ENCODE measurements at places on chromosomes 13 and 19.

DNA sequence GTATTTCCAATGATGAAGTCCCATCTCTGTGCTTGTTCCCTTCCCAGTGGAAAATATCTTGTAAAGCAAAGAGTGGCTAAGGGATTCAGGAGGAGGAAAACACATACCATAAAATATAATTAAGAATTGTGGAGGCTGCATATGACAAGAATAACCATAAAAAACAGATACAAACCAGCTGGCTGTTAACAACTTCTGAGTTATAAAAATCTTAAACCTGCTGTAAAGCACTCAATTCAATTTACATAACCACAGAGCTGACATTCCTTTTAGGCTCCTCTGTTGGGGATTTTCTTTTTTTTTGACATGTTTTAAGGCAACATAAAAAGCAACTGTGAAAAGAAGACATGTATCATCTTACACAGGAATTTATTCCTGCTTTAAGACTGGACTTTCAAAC lies 207.6 kb downstream of the DACH1 start:
- DNase-seq, result peak; percentile 32

DNA sequence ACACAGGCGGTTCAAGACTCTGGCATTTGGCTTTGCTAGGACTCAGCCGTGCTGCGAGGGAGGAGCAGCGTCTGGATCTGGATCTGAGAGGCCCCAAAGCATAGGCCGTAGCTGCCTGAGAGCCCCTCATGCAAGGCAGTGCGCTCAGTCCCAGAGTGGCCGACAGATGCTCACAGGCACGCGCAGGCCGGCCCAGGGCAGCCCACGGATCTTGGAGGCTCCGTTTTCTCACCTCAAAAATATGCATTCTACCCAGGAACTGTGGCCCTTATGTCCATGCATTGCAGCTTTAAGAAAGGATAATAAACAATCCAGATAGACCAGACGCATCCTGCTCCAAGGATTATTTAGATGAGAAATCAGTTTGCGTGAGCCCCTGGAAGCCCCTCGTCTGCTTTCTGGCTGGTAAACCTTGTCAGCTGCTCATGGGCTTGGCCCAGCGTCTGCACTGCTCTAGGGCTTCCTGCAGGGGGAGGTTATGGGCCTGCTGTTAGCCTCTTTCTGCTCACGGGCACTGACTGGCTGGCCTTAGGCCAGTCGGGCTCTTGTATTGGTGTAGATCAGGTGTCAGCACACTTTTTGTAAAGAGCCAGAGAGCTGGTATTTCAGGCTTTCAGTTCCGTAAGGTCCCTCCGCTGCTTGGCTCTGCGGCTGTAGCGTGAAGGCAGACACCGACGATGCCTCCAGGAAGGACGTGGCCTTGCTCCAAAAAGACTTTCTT lies 24.2 kb downstream of the TEX29 start:
- peak; percentile 38 for DNase-seq

DNA sequence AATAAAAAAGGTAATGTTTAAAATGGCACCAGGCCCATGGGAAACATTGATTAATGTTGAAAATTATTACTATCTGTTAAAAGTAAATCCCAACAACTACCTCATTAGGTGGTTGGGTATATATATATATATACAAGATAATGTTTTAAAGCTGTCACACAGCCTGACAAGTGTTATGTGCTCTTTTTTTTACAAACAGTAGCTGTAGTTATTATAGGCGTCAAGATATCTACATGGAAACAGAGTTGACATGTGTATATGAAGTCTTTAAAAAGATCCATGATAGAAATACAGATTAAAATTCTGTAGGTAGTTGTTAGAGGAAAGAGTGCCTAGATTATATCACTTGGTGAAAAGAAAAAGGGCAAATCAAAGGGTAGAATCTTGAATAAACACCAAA lies 279.9 kb downstream of the SLITRK6 start:
- DNase-seq, result no peak

GRCh38 chr19:4929186-4929585 lies 19.9 kb downstream of the UHRF1 start:
- DNase-seq, result peak; percentile 77

- DNase-seq, result peak; percentile 37
Measured at GRCh38 chr13:43232873-43233265, 209.5 kb downstream of the DNAJC15 start.

GRCh38 chr19:329876-330275 lies 14.7 kb downstream of the MIER2 start:
- no peak for DNase-seq

DNA sequence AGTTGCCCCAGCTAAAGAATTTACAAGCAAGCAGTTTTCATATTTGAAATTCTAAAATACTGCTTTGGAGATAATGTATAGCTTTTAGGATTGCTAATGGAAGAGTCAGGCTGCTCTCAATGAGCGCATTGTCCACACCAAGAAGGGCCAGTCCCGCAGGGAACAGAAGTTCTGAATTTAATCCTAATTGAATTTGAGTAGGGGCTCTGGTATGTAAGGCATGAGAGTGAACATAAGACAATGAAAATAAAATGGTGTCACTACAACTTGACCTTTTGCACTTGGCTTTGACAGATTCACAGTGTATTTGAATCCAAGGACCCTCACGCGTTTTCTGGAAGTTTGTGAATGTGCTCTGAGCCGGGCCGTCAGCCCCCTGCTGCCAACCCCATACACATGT lies 32.6 kb downstream of the RAB20 start:
- DNase-seq, result no peak

GRCh38 chr13:41928323-41928722 lies 32.6 kb downstream of the VWA8 start:
- DNase-seq, result no peak

DNA sequence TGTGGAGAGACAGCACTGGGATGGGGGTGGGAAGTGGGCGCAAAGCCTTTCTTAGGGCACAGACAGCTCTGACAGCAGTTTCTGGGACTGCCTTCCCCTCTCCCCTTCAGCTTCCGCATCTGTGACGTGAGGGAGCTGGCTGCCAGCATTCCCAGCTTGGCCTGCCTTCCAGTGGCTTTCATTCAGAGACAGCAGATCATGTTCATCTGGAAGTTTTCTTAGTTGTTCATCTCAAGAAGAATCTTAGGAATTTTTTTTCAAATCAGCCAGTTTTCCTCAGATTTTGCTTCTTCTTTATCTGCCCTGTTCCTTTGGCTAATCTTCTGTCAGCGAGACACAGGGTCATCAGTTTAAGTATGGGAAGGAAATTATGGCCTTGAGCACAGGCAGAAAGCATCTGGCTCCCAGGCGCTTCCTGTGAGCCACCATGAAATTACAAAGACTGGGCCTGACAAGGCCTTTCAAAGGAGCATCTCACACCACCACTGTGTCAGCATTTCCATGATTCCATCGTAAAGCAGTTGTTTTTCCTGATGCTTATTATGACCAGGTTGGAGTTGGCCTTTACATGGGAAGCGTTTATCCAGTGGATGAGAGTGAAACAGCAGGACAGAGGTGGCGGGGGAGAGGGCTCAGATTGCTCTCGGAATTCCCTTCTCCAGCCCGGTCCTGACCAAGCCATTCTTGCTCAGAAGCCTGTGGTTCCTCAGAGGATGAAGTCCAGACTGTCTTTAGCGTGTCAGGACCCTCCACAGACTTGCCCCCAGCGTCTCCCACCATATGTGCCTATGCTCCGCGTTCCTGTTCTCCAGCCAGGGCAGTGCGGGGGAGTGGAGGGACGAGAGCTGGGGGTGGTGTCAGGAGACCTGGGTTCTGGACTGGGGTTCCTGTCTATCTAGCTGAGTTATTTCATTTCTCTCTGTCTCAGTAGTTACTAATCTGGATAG lies 43.6 kb downstream of the ARHGAP35 start:
- peak; percentile 59 for DNase-seq

- no peak for DNase-seq
Measured at GRCh38 chr19:4773047-4773640, 18.4 kb upstream of the FEM1A start.

DNA sequence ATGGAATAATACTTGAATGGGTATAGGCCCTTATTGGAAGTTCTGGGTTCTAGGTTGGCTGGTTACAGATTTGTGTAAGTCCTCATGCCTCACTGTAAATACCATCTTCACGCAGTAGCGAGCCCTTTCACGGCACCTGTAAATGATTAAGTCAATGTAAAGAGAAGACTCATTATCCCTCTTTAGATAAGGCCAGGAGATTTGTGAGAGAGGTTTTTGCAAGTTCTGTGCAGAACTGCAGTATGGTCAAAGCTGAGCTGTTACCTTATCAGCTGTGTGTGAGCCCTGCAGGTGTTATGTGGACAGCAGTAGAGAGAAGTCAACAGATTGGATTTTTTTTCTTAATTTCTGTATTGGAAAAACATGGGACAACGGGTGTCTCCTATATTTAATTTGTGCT lies 141.6 kb downstream of the SHISA2 start:
- DNase-seq, result no peak

GRCh38 chr13:111844222-111844671 lies 222.7 kb upstream of the SOX1 start:
- no peak for DNase-seq

- peak; percentile 66 for DNase-seq
Measured at GRCh38 chr13:110361365-110361911, 54.4 kb downstream of the COL4A2 start.

DNA sequence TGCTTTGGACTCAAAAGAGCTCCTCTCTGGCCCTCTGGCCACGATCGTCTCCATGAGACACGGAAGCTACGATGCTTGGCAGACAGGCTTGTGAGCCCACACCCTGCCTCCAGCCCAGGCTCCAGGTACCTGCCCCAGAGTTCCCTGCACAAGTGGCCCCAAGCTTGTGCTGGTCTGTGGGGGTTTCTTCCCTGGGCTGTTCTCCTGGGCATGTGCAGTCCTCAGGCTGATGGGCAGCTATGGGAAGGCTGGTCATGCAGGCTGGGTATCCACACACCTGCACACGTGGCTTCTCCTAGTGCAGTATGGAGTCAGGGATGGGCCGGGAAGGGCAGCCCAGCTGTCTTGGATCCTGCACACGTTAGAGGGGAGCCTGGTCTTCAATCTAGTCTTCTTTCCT lies 43.1 kb downstream of the TEX29 start:
- DNase-seq, result no peak

GRCh38 chr13:33373624-33374023 lies 88.1 kb upstream of the STARD13 start:
- no peak for DNase-seq

- DNase-seq, result no peak
Measured at GRCh38 chr13:96844195-96844594, 150.1 kb downstream of the OXGR1 start.

DNA sequence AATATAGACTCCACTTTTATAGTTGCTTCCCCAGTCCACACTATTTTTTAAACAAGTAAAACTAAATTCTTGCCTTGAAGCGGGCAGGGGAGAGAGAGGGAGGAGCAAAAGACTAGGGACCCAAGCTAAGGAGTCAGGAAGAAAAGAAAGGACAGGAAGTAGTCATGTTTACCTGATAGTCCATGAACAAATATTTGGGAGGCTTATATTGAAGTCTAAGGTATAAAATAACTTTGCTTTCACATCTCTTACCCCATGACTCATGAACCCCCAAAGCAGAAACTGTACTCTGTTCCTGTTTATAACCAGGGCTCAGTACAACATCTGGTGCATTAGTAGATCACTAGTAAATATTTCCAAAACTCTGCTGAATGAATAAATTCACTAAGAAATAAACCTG lies 67.3 kb downstream of the ZAR1L start:
- no peak for DNase-seq

DNA sequence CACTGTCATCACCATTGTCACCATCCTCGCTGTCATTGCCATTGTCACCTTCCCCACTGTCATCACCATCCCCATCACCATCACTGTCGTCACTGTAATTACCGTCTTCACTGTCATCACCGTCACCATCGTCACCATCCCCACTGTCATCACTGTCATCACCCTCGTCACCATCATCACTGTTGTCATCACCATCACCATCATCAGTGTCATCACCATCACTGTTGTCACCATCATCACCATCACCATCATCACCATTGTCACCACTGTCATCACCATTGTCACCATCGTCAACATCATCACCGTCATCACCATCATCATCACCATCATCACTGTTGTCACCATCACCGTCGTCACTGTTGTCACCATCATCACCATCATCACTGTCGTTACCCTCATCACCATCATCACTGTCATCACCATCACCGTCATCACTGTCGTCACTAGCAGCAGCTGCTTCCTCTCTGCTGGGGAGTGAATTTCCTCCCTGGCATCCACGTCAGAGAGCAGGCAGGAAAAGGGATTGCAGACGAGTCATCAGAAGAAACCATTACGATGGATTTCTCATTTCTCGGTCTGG lies 27.3 kb downstream of the TMEM255B start:
- DNase-seq, result no peak

DNA sequence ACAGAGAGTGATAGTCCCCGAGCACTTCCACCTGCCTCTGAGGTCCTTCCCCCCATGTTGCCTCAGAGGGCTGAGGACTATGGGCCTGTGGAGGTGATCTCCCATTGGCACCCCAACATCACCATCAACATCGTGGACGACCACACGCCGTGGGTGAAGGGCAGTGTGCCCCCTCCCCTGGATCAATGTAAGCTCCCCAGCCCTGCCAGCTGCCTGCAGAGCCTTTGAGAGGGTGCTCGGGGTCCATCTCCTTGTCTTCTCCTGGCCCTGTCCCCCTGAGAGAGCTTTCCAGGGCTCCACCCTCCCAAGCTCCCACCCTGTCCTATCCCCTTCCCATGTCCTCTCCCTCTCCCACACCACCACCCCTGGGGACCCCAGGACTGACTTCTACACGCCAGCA lies 14.9 kb upstream of the RELB start:
- DNase-seq, result no peak

DNA sequence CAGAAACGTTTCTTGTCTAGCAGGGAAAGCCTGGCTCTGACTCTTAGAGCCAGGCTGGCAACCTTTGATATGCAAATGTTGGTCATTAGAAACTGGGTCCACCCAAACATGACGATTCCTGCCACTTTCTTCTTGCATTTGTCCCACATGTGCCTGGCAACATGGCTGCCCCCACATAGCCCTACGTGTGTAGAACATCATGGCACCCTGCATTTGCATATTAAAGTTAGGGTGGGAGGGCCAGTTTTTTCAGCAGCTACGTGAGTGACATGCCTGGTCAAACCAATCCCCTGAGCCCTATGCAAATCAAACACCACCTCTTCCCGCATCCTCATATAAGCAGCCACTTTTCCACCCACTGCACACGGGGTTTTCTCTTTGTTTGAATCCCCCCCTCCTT lies 95.0 kb downstream of the LIG4 start:
- peak; percentile 71 for DNase-seq

DNA sequence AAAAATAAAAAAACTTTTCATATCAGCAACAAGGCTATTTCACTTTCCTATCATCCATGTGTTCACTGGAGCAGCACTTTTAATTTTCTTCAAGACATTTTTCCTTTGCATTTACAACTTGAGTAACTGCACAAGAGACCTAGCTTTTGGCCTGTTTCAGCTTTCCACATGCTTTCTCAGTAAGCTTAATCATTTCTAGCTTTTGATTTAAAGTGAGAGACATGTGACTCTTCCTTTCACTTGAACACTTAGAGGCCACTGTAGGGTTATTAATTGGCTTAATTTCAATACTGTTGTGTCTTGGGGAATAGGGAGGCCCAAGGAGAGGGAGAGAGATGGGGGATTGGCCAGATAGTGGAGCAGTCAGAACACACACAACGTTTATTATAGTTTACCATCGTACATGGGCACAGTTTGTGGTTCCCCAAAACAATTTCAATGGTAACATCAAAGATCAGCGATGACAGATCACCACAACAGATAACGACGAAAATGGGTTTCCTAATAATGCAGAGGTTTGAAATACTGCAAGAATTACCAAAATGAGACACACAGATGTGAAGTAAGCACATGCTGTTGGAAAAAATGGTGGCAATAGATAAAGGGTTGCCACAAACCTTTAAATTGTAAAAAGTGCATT lies 117.6 kb downstream of the GGACT start:
- no peak for DNase-seq

- DNase-seq, result peak; percentile 24
Measured at GRCh38 chr13:112928972-112929782, 39.8 kb upstream of the MCF2L start.

GRCh38 chr19:10662384-10663251 lies 8.5 kb downstream of the ILF3 start:
- peak; percentile 64 for DNase-seq

All from astrocyte of the hippocampus (primary cell).